Epithelial cell of prostate (primary cell): ENCODE measurements at places on chromosomes 13 and 19.

GRCh38 chr13:60111691-60112090 is 52.0 kb downstream of the DIAPH3 start:
- no peak for DNase-seq

GRCh38 chr13:49502954-49503353 is 7.2 kb downstream of the PHF11 start:
- DNase-seq = no peak

DNA sequence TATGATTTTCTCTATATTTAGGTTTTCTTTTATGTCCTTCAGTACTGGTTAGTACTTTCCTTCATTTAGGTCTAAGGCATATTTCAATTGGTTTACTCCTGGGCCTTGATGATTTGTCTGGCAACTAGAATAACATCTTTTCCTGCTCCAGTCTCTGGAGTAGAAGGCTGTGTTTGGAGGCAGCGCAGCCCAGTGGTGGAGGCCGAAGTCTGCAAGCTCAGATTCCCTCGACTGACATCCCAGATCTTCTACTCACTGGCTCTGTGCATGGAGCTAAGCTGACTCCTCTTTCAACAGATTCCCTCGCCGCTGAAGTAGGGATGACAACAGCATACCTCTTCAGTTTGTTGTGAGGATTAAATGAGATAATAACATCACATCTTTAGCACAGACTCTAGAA is 141.0 kb downstream of the RAP2A start:
- no peak for DNase-seq

GRCh38 chr13:106161146-106161545 is 374.3 kb downstream of the EFNB2 start:
- no peak for DNase-seq

GRCh38 chr19:17200408-17201079 is 14.6 kb upstream of the USE1 start:
- no peak for DNase-seq

- no peak for DNase-seq
Measured at GRCh38 chr19:53864308-53864836, 3.3 kb upstream of the MYADM start.

DNA sequence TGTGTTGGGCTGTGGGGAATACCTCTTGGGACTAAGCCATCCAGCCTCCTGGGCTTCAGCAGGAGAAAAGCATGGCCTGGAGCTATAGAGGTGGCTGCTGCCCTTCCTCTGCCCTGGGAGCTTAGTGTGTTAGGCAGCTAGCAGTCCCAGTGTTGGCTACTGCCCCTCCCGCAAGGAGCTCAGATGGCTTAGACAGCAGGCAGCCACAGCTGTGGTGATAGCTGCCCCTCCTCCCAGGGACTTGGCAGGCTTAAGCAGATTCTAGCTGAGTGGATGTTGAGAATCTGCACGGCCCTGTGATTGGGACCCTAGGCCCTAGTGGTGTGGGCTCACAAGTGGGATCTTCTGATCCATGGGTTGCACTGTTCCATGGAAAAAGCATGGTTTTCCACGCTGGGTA is 264.5 kb downstream of the TDRD3 start:
- DNase-seq = no peak

DNA sequence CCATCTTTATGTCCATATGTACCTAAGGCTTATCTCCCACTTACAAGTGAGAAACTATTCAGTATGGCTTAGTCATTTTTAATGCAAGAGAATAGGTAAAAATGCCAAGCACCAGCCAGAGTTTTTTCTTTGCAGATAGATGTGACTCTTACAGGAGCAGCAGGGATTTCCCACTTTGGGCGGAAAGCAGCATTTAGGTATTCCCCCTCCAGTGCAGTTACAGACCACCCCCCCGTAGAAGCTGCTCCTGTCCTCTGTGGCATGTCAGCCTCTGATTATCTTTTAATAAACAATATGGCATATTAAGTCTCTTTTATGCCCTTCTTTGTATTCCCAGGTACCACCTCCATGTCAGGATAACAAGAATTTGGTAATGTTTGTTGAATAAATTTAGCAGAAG is 24.7 kb upstream of the USPL1 start:
- DNase-seq = no peak

GRCh38 chr19:49570138-49570856 is 10.1 kb downstream of the NOSIP start:
- no peak for DNase-seq

DNA sequence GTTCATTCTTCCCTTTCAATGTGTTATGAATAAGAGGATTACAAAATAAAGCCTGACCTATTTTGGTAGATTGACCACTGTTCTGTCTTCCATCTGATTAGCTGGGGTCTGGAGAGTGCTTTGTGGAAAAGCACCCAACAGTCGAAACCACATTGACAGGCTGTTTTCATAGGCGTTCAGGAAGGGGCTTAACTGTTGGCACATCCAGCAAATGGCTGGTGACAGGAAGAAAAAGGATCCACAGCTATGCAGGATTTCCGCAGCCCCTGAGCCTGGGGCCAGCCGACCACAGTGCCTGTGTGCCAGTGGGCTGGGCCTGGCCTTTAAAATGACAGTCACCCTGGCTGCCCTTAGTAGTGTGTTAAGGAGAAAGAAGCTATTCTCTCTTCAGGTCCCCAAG is 113.3 kb downstream of the SIPA1L3 start:
- DNase-seq = no peak

DNA sequence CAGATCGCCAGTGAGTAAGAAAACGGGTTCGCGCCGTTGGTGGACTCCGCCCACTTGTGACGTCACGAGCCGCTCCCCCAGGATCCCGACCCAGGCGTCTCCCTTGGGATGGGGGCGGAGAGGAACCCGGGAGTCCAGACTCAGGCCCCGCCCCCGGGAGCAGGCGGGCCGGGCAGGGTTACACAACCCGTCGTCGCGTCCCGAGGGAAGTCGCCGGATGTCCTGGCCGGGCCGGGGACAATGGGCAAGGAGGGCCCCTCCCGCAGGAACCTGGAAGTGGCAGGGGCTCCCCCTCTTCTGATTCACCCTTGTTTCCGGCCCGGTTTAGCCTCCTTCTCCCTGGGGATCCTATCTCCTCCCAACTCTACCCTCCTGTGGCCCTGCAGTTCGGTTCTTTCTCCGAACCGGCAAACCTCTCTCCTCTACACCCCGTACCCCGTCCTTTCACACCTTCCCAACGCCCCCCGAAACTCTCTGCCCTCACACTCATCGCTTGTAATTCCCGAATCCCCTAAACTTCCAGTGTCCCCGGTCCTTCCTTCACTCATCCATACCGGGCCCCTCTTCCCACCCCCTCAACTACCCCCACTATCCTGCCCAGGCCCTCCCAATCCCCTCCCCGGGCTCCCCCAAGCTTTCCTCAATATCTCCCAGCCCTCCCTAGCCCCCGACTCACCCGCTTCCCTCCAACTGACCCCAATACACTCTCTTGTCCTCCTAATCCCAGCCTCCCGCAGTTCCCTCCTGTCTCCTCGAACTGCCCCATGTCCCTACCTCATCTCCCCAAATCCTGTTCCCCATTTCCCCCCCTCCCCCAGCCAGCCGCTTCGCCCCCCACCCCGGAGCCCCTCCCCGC is 20.0 kb upstream of the ERCC1 start:
- peak; percentile 58 for DNase-seq

GRCh38 chr19:35403116-35403760 is 32.4 kb downstream of the GPR42 start:
- no peak for DNase-seq

- DNase-seq = no peak
Measured at GRCh38 chr19:50568728-50569698, 778 bp upstream of the LRRC4B start.

GRCh38 chr19:51473009-51473707 is 5.2 kb upstream of the CEACAM18 start:
- DNase-seq = no peak

DNA sequence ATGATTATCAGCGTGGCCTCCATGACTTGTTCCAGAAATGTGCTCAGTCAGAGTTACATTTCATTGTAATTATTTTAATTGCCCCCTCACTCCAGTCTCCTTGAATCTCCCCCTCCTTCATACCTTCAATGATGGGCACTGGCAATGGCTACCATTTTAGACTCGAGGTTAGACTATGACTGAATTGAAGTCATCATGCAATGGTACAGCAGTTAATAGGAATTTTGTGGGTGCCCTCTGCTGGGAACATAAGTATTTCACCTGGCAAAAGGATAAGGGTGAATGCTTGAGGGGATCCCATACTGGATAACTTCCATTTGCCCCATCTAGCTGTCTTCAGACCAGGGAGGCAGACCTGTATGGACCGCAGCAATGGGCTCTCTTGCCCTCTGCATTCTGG is 32.2 kb upstream of the USP12 start:
- DNase-seq = no peak

DNA sequence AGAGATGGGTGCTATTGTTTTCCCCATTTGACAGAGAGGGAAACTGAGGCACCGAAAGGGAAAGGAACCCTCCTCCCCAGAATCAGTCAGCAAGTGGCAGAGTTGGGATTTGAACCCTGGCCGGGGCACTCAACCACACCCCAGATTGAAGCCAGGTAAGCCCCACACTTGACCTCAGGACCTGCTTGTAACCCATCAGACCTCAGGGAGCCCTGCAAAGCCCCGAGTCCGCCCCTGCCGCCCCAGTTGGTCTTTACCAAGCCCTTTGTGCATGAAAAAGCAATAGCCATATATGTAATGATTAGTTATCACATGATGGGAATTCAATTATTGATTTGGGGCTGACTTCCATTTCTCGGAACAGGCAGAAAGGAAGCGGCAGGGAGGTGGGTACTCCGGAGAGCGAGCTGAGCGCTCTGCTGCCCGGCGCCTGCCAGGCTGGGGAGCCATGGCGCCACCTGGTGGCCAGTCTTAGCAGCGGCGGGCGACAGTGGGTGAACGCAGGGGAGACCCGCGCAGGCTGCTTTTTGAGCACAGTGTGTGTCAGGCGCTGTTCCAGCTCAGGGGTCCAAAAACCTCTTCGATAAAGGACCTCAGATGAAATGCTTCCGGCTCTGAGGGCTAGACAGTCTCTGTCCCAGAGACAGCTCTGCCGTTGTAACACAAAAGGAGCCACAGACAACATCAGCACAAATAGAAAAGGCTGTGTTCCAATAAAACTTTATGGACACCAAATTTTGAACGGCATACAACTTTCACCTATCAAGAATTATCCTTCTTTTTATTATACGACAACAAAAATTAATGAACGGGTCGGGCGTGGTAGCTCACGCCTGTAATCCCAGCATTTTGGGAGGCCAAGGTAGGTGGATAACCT is 82.9 kb upstream of the CACNA1A start:
- DNase-seq = no peak

- DNase-seq = no peak
Measured at GRCh38 chr19:10321417-10321797, 5.6 kb upstream of the FDX2 start.

GRCh38 chr19:19559931-19560330 is 21.9 kb downstream of the CILP2 start:
- DNase-seq = no peak

DNA sequence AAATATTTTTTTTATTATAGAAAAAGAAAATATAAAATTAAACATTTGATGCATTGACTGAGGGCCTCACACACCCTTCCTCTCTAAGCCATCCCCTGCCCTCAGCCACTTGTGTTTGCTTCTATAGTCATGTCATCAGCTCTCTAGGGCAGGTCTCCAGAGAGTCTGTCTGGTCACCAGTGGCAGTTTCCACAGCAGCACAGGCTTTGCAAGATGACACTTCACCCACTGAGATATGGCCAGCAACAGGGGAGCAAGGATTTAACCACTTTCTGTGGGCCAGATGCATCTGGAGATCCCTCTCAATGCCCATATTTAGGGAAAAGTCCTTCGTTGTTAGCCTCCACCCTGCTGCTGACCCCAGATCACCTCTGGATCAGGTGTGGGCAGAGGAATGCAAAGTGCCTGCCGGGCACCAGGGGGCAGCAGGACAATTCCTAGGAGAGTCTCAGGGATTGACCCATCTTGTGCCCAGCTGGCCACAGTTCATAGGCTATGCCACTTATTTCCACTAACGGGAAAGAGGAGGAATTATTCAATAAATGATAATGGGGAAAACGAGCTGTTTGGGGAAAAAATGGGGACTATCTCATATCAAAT is 4.8 kb downstream of the ABCC4 start:
- DNase-seq = no peak

DNA sequence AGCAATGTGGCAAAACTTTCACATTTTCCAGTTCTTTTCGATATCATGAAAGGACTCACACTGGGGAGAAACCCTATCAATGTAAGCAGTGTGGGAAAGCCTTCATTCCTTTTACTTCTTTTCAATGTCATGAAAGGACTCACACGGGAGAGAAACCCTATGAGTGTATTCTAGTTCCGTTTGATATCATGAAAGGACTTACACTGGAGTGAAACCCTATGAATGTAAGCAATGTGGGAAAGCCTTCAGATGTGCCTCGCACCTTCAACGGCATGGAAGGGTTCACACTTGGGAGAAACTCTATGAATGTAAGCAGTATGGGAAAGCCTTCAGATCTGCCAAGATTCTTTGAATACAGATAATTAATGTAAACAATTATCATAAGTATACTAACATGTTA is 14.5 kb upstream of the ZNF763 start:
- no peak for DNase-seq

DNA sequence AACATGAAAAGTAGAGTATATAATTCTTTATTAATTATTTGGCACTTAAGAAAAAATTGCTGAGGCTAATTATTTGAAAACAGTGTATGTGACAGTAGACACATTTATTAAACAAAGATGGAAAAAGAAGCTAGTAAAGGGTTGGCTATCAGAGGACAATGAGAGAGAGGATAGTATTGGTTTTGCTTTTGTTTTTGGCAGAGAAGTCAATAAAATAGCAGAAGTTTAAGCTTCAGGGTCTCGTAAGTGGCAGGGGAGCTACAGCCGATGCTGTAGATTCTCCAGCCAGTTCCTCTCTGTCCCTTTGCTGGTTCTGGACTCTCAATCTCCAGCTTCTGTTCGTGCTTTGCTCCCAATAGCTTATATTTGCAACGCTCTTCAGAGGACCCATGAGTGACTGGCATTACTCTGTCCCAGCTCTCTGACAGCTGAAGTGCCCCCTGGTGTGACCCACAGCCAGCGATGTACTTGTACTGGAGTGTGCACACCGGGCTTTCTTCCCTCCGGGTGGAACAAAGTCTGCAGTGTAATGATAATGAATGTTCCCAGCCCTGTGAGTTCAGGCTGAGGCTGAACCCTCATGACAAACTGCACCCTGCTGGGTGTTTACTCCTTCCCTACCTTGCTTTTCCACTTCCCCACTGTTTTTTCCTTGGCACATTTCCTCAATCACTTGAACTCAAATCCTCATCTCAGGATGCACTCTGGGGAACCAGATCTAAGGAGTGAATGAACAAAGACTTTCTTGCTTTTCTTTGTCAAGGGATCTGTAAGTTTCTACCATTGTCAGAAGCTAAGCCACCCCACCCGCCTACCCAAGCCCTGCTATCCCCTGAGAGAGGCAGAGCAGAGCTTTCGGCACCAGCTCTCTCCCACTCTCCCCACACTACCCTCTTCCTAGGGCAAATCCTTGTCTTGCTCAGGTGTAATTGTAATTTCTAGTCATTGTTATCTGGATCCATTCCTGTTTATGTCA is 254.8 kb downstream of the LHFPL6 start:
- DNase-seq = no peak

DNA sequence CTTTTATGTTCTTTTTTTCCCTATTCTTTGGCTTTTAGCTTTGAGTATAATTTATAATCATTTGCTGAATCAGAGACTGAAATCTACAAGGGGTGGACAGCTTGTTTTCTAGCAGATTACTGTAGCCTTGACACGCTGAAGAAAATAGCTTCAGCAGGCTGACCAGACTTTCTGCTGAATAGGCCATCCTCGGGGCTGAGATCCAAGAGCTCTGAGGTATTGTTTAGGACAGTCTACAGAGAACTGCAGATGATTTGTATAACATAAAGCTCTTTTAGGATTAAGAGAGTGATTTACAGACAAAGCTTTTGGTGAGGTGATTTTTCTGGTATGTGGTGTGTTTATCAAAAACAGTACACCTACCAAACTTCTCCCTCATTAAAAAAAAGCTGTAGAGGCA is 16.8 kb downstream of the POLR1D start:
- DNase-seq = no peak

- no peak for DNase-seq
Measured at GRCh38 chr13:87120476-87120875, 550.7 kb upstream of the SLITRK5 start.
